Hematopoietic multipotent progenitor cell treated with erythropoietin and hydrocortisone succinate and interleukin-3 and kit ligand, for 15 days (in vitro differentiated cells): ENCODE measurements at places on chromosomes 6 and 20.

DNA sequence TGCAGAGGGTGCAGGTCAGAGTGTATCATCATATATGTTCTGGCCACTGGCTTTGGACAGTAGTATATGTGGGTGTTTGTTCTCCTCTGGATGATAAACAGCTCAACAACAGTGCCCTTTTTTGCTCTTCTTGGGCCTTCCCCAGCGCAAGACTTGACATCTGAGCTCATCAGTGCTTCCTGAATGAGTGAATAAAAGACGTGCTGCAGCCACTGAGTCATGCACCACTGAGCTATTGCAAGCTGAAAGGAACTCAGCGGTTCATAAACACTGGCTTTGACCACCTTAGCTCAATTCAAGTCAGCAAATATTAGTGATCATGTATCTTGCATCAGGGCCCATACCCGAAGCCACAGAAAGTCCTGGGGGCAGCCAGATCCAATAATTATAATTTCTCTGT is 105.3 kb upstream of the KCNG1 start:
- DNase-seq: no peak

DNA sequence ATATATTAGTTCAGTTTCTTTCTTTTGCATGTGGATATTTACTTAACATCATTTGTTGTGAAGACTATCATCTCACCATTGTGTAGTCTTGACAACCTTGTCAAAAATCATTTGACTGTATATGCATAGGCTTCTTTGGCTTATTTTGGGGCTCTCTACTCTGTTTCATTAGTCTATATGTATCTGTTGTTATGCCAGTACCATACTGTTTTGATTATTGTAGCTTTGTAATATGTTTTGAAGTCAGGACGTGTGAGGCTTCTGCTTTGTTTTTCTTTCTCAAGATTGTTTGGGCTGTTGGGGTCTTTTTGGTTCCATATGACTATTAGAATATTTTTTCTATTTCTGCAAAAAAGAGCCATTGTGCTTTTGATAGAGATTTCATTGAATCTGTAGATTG is 288.2 kb upstream of the RNF217 start:
- DNase-seq: no peak

DNA sequence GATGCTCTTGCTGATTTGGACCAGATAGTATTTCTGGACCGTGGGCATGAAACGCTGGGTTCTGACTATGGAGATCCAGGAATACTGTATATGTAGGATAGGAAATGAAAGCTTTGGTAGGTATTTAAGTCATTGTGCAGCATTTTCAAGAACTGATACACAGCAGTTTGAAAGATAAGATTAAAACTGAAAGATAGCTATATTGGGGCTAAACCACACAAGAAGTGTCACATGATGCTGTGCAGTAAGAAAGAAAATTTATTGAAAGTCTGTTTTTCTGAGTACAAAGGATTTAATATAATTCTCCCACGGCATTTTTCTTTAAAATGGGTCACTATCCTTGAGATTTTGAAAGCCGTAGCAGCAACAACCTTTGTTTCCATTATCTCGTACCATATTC is 305 bp downstream of the IL17A start:
- no peak for DNase-seq

- no peak for DNase-seq
Observed at GRCh38 chr6:167532410-167533288, 207.8 kb downstream of the TTLL2 start.

- DNase-seq: peak; percentile 94
Observed at GRCh38 chr6:6683969-6684833, 95.7 kb downstream of the LY86 start.

DNA sequence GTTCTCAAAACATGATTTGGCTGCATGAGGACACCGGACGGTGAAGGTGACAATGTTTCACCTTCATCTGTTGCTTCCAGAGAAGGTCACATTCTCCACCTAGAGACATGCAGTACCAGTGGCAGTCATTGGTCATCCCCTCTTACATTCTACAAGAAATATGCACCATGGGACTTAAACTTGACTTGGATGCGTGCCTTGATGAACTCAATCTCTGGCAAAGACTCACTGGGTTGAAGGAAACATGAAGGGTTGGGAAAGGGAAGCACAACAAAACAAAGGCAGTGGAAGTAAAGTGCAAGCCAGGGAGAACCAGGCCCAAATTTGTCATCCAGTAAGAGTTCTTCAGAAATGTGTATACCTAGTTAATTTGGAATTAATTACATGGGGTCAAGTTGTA is 39.4 kb upstream of the ARMH2 start:
- no peak for DNase-seq

GRCh38 chr6:66662196-66662595 is 955.2 kb upstream of the EYS start:
- DNase-seq: no peak

DNA sequence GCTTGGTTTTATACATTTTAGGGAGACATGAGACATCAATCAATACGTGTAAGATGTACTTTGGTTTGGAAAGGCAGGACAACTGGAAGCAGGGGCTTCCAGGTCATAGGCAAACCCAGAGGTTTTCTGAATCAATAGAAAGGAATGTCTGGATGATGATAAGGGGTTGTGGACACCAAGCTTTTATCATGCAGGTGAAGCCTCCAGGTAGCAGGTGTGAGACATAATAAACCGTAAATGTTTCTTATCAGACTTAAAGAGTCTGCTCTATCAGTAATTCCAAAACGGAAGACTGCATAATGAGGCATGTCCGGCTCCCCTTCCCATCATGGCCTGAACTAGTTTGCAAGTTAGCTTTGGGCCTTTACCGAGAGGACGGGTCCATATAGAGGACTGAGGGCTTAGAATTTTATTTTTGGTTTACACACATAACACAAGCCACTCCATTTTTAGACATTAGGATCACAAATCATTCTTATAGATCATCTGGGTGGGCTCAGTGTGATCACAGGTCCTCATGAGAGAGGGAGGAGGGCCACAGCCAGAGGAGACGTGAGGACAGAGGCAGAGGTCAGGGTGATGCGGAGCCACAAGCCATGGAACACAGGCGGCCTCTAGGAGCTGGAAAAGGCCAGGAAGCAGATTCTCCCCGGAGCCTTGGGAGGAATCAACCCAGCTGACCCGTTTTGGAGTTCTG is 10.7 kb upstream of the SERPINB9 start:
- no peak for DNase-seq
